Stimulated activated CD8-positive, alpha-beta memory T cell treated with anti-CD3 and anti-CD28 coated beads, Interleukin-12 subunit alpha, Interleukin-12 subunit beta, amount 100 ng/mL, for 4 hours (primary cell): ENCODE measurements at places on chromosomes 3 and 15.

DNA sequence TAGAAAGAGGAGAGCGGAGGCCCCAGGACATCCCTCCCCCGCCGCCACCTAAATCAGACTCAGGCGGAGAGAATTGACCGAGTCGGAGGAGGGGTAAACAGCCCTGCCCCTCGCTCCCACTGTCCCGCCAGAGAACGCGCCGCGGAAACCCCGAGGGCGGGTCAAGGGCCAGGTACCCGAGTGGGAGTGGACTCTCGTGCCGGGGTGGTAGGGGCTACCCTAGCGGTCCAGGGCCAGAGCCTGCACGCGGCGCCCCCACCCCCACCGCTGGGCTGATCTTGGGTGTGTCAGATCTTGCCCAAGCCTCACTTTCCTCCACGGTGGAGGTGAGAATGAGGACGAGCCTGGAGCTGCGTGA, 19.0 kb downstream of the SPATA12 start:
- no peak for DNase-seq

DNA sequence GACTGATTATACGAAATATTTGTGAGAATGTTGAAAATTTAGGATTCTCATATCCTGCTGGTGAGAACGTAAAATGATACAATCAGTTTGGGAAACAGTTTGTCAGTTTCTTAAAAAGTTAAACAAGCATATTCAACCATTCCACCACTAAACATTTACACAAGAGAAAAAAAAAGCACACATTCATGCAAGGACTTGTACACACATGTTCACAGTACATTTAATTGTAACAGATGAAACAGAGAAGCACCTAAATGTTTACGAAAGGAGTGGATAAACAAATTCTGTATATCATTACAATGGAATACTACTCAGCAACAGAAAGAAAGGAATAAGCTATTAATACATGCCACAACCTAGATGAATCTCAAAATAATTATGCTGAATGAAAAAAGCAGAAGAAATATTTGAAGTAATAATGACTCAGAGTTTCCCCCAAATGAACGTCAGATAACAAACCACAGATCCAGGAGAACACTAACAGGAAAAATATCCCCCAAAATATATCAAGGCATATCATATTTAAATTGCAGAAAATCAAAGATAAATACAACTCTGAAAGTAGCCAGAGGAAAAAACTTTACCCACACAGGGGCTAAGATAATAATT, 14.3 kb downstream of the ANKRD28 start:
- DNase-seq = no peak

- no peak for DNase-seq
Measured at GRCh38 chr15:58420579-58421043, 11.2 kb upstream of the LIPC start.

DNA sequence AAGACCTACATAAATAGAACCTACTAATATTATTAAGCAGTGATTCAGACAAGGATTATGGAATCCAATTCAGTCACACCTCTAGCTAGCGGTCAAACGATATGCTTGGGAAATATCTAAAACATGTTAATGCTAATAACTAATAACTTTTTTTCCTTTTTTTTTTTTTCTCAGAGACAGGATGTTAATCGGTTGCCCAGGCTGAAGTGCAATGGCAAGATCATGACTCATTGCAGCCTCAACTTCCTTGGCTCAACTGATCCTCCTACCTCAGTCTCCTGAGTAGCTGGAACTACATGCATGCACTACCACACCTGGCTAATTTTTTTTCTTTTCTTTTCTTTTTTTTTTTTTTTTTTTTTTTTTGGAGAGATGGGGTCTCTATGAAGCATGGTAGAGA, 124.1 kb downstream of the NR2E3 start:
- DNase-seq = no peak

- no peak for DNase-seq
Measured at GRCh38 chr3:37686220-37686619, 175.5 kb upstream of the CTDSPL start.

- no peak for DNase-seq
Measured at GRCh38 chr15:45849136-45849535, 214.3 kb downstream of the SQOR start.

DNA sequence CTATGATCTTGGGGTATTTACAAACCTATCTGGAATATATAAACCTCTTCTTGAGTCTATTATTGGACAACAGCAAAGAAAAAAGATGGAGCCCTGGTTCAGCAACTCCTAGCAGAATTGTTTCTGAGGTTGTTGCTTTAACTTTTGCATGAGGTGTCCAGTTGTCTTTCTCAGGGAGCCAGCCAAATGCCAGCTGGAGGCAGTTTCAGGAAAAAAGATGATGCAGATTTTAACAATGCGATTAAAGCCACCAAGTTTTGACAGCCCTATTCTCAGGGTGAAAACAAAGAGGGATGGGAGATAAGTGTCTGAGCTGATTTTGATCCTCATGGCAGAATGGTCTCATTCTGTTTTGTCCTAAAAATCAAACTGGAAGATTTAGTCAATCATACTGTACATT, 181.6 kb upstream of the RASGRP1 start:
- DNase-seq = no peak

- DNase-seq = no peak
Measured at GRCh38 chr15:93265111-93265556, 176.1 kb upstream of the RGMA start.

DNA sequence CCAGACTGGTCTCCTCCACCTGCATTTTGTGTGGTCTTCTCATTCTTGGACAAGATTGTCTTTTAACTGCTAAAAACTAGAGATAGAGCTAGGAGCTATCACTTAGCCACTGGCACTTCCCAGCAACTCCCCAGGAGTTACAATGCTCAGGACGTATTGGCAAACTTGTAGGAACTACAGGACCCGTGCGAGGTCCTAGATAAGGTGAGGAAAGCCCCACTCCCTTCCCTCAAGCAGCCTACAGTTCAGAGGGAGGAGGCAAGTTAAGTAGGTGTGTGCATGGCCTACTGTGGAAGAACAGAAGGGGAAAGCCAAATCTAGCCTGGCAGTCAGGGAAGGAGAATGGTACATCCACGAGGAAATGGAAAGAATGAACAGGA, 504.7 kb upstream of the PROK2 start:
- no peak for DNase-seq

GRCh38 chr3:153160451-153161137, 1.4 kb upstream of the RAP2B start:
- peak; percentile 59 for DNase-seq
